ENCODE measurements at places on chromosomes 5 and 9. TPM values are rescaled to one million over a fixed set of nuclear protein-coding genes. Genes with fewer than 3 reads are reported as not detected.

The DAPK1 gene
- total RNA-seq, result 14.6 TPM

The ZNF608 gene
- total RNA-seq, result 0.66 TPM

The SLC4A9 gene
- total RNA-seq, result not detected

The SLC2A6 gene
- total RNA-seq, result 24.1 TPM

The GABRG2 gene
- not detected for total RNA-seq

The SLIT3 gene
- total RNA-seq, result 17.4 TPM

The PPP2R2B gene
- total RNA-seq, result 0.19 TPM

The PCDHGA2 gene
- 0.78 TPM for total RNA-seq

The HTR4 gene
- not detected for total RNA-seq

The SLC25A2 gene
- total RNA-seq, result not detected

The SV2C gene
- total RNA-seq, result 0.02 TPM

The BRINP1 gene
- total RNA-seq, result 0.16 TPM

The BTNL9 gene
- 1.3 TPM for total RNA-seq

The NR2F1 gene
- total RNA-seq, result 4.4 TPM

The KCNT1 gene
- not detected for total RNA-seq

The ZNF454 gene
- total RNA-seq, result not detected

The ASPN gene
- not detected for total RNA-seq

The AUH gene
- total RNA-seq, result 10.3 TPM

The CAMK2A gene
- total RNA-seq, result 1.1 TPM

The ADCY2 gene
- not detected for total RNA-seq
